ENCODE measurements at places on chromosomes 5 and 9. TPM values are rescaled to one million over a fixed set of nuclear protein-coding genes. Genes with fewer than 3 reads are reported as not detected.

- no peak for DNase-seq
Observed at GRCh38 chr5:145118611-145119010, 716.5 kb downstream of the PRELID2 start.

DNA sequence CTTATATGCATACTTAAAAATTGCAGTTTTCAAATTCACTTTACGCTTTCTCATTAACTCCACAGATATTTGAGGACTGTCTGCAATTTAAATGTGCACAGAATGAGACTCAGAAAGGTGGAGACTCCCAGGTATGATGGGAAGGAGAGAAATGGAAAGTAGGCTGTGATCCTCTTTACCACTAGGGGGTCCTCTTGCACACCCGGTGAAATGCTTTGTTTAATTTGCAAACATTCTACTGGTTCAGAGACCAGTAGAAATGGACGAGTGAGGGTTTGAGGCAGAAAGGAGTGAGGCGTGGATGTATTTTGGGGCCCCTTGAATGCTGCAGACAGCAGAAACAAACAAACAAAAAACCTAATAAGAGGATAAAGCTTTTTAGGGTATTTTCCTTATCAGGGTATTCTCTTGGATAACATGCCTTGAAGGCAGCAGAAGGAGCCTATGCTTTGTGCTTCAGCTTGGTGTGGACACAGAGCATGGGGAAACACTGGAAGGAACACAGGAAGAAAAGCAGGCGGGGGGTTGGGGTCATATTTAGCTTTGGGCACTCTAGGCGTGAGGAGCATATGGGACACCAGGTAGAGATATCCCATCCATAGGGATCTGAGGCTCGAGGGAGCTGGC is 410.1 kb downstream of the DMRT2 start:
- DNase-seq = no peak

- DNase-seq = no peak
Observed at GRCh38 chr5:8839361-8840055, 706.4 kb downstream of the SEMA5A start.

DNA sequence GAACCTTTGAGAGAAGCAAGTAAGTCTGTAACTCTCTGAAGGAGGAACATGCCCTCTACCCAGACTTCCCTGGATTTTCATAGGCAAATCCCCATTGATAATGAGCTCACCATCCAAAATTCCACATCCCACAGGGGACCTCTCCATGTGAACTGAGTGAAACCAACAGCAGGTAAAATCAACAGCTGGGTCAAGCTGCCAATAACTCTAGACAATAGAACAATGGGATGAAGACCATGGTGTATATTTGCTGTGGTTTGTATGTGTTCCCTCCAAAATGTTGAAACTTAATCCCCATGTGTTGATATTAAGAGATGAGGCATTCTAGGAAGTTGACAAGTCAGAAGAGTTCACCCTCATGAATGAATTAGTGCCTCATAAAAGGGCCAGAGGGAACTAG is 110.2 kb upstream of the MYO10 start:
- no peak for DNase-seq

GRCh38 chr9:133377721-133378216 is 1.6 kb downstream of the STKLD1 start:
- DNase-seq = no peak

- no peak for DNase-seq
Observed at GRCh38 chr5:127425868-127426267, 91.6 kb upstream of the PRRC1 start.

DNA sequence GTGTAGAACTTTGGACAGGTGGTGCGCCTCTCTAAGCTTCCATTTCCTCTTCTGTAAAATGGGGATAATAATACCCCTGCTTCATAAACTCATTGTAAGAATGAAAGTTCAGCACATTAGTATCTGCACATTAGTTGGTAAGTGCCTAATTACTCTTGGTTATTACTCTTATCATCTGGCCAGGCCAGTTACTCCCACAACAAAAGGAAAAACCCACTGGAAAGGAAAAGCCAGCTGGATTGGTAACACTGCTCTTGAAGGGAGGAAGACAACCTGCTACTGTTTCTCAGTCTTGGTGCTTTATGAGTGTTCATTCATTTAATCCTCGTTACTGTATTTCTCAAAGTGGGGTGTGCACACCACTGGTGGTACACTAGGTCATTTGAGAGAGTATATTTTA is 251.4 kb downstream of the ARHGAP26 start:
- DNase-seq = no peak

- no peak for DNase-seq
Observed at GRCh38 chr5:33841891-33842290, 49.9 kb downstream of the ADAMTS12 start.

- no peak for DNase-seq
Observed at GRCh38 chr9:84300271-84300670, 40.3 kb downstream of the SLC28A3 start.

- no peak for DNase-seq
Observed at GRCh38 chr5:75167345-75167744, 69.3 kb downstream of the ANKRD31 start.

- DNase-seq = no peak
Observed at GRCh38 chr5:102798104-102798785, 43.1 kb downstream of the PAM start.

GRCh38 chr5:110873773-110874437 is 135.1 kb downstream of the SLC25A46 start:
- DNase-seq = no peak

- DNase-seq = no peak
Observed at GRCh38 chr5:140261403-140262171, 41.3 kb downstream of the PFDN1 start.

- DNase-seq = no peak
Observed at GRCh38 chr5:56825222-56825824, 10.0 kb downstream of the MAP3K1 start.

- no peak for DNase-seq
Observed at GRCh38 chr5:134018986-134019316, 14.2 kb upstream of the VDAC1 start.

DNA sequence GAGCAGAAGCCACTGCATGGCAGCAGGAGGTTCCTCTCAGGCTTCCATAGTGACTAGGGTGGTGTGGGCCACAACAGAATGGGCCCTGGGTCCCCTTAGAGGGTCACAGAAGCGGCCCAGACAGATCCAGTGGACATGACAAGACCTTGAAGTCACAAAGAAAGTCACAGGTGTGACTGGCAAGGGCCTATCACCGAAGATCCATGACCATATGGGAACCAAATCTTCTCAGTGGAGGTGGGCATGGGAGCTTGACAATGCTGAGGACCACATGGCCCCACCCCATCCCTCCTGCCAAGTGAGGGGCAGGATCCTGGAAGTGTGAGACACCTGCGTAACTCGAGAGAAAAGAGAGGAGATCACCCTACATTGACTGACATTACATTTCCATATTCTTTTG is 332.4 kb downstream of the MSX2 start:
- DNase-seq = no peak

DNA sequence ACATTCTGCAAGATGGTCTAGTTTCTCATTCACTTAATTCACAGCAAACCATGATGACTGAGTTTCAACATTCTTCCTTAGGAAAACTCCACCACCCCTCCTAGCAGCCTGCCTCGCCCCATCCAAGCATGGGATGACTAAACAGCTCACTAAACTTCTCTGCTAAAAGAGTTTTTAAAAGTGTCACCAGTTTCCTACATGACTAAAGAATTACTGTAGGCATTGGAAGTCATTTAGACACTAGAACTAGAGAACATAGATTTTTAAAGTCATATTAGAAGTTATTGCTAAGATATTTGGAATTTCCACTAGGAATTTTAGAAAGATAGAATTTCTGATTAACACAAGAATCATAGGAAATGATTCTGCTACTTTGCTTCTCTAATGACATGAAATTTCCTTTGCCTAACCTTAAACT is 5.5 kb upstream of the ESM1 start:
- no peak for DNase-seq

DNA sequence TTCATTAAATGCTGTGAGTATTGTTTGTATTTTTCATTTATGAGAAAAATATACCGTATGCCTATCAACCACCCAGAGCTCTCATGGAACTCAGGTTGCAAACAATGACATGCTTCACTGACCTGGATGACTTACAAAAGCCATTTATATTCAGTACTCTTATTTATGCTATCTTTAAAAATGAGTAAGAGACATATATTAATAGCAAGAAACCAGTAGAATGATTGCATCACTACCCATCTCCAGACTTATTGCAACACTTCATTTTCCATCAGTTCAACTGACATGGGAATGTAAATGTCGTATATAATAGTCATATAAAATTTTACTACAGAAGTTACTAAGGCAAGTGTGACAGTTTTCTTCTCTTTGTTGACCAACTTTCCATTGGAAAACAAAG is 69.1 kb downstream of the OTP start:
- DNase-seq = no peak

GRCh38 chr9:82781921-82782392 is 281.0 kb downstream of the RASEF start:
- DNase-seq = no peak

DNA sequence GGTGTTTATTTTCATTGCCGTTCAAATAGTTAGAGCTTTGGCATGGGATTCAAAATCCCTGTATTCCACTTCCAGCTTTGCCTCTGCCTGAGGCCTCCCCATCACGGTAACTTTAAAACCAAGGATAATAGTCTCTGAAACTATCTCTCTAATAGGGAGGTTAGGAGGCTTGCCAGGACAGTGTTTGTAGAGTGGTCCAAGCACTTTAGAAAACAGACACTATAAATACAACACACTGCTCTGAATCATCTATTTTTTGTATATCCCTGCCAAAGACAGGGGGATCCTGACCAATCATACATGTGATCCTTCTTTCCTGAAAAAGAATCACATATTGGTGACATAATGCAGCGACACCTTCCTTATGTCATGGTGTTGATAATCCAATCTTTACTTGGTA is 326.8 kb downstream of the BNC2 start:
- DNase-seq = no peak

DNA sequence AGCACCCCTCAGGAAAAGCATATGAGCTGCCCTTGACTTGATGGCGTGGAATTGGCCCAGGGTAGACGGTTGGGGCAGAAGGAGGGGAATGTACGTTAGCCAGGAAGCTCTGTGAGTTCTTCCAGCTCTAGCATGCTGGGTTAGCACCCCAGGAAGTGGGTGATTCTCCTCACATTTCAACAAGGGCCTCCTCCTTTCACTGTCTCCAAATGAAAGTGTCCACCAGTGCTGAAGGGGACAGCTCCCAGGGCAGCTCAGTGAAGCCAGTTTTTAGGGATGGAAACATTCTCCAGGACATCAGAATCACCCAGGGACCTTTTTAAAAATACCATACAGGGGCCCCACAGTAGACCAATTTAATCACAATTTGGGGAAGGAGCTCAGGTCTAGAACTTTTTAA is 17.2 kb upstream of the AFAP1L1 start:
- no peak for DNase-seq

DNA sequence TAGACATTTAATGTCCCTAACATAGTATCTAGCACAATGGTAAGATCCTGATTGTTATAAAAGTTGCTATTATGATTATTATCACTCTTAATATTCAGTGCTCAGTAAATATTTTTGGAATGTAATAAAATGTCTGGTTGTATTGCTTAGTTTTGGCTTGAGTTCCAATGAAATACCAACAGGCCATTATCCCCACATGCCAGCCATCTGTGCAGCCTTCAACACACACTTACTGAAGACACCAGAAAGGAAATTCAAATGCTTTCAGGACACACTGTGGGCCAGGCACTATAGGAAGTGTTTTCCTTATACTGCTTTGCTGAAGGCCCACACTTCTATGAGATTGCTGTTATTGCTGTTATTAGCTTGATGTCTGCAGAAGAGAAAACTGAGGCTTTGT is 157.5 kb downstream of the TRIM32 start:
- DNase-seq = no peak

GRCh38 chr5:89168766-89169165 is 285.8 kb upstream of the MEF2C start:
- no peak for DNase-seq

- DNase-seq = no peak
Observed at GRCh38 chr5:99928490-99928889, 606.7 kb upstream of the FAM174A start.

GRCh38 chr5:59391576-59391975 is 501.9 kb downstream of the PDE4D start:
- DNase-seq = no peak

DNA sequence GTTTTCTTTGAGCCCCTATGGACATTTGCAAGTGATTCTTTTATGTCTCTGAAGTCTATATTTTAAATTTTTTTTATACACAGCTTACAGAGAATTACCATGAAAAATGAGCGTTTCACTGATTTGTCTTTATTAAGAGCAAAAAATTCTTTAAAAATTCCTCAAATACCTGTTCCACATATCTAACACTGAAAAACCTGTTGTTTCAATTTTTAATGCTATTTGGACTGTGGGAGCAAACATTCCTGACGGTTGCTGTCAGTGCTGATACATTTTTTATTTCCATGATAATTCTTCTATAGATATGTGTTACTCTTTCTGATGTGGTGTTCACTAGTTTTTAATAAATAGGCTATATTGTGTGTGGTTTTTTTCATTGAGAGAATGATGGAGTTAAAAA is 199.8 kb downstream of the GDNF start:
- no peak for DNase-seq

DNA sequence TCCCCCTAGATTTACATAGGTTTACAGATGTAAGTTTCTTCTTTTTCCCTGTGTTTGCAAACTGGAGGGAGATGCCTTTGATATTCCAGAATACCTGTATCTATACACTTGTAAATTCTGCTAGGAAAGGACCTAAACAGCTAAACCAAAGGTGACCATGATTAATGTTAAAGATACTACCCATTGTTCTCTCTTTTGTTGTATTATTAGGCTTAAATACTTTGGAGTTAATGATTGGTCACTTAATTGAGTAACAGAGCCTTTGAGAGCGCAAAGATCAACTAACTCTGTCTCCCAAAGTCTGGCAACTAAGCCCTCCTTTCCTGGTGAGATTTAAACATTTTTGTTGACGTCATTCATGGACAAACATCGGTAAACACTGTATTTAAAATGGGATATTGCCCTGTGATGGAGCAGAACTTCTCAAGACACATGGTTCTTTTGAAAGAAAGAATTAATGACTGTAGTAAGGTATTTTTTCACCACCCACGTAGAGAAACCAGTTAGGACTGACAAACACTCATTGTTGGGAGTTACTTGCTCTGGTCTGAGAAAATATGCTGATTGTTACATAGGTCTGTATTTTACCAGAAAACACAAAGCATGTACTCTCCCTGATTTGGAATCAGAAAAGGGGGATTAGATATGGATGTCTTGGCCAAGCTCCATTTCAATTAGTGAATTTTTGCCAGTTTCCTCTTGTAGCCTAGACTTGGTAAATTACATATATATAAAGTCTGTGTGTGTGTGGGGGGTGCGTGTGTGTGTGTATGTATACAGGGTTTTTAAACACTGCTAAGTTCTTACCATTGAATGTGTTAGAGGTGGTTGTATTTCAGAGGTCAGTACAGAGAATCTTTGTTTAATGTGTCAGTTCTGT is 4.6 kb downstream of the VCAN start:
- no peak for DNase-seq

CEP72 gene
- 8.9 TPM for total RNA-seq

LCN12 gene
- 1.0 TPM for total RNA-seq

ANKRD34B gene
- total RNA-seq = not detected

PCDHGB3 gene
- total RNA-seq = not detected

TMEM250 gene
- 7.6 TPM for total RNA-seq

MARVELD2 gene
- 0.22 TPM for total RNA-seq

PANK3 gene
- 36.1 TPM for total RNA-seq

SPATA6L gene
- total RNA-seq = 2.6 TPM

GABBR2 gene
- not detected for total RNA-seq

CCDC69 gene
- 98.5 TPM for total RNA-seq

CARTPT gene
- total RNA-seq = not detected

Data from CD8-positive, alpha-beta T cell (primary cell).